ENCODE measurements at places on chromosomes 16 and 17.

GRCh38 chr16:69830534-69831211, 68.5 kb downstream of the WWP2 start:
- no peak for DNase-seq

GRCh38 chr16:11091021-11091785, 146.8 kb downstream of the CLEC16A start:
- no peak for DNase-seq

GRCh38 chr16:15598648-15599190, 44.2 kb downstream of the MARF1 start:
- no peak for DNase-seq

DNA sequence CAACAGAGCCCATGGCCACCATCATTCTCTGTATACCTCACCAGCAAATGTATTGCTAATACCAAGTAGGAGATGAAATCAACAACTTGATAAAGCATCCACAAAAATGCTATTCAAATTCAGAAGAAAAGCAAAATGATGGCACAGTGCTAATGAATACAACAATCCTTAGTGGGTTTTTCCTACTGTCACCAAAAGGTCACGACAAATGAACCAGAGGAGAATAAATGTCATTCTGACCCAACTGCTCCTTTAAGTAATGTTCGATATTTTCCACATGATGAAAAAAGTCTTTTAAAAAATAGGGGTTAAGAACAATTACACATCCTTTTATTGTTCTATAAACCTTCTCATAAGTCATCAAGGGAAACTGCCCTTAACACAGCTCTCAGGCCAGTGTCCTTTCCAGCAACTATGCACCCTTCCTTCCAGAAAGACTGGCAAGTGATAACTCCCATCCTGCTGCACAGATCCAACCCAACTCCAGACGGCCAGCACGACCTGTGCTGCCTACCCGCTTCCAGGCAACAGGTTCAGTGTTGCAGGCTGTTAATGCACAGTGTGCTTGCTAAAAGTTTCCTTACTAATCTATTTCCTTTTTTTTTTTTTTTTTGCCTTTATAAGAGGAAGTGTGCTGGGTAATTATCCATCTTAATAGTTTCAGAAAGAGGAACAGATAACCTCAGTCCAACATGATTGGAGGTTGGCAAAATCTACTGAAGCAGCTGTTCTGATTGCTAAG, 15.4 kb downstream of the FBXO31 start:
- no peak for DNase-seq

GRCh38 chr16:25627641-25628040, 64.1 kb upstream of the HS3ST4 start:
- no peak for DNase-seq

- DNase-seq, result no peak
Measured at GRCh38 chr16:56625140-56625942, at the start of gene MT1E. TSS of gene MT1E (plus strand) at chr16:56625781. CDS start at chr16:56625852, 71 bp downstream.
